Right atrium auricular region (tissue), 2 donors: ENCODE measurements at places on chromosomes 12 and 14. TPM values are rescaled to one million over a fixed set of nuclear protein-coding genes. Genes with fewer than 3 reads are reported as not detected.

DNA sequence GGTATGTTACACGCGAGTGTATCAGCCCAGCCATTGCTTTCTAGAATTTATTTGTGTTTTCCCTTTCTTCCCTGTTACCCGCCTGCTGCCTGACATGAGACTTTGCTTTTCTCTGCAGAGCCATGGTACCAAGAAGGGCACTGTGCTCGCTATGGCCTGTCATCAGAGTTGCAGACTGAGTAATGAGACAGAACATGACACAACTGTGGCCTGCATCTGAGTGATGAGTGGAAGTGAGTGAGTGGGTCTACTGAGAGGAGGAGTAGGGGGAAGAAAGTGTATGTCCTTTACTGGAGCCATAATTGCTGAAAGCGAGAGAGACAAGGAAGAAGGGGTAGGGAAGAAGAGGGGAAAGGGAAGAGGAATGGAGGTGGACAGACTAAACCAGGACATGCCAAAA lies 2.9 kb downstream of the RILPL1 start:
- H3K36me3 ChIP-seq = peaks cover 13% of the 10 kb centered on the region
- no peak overlapping the region for H3K4me3 ChIP-seq
- H3K27me3 ChIP-seq = no peaks in the 10 kb centered on the region
- H3K27ac ChIP-seq = peak overlapping the region; percentile 91
- no peak for DNase-seq

DNA sequence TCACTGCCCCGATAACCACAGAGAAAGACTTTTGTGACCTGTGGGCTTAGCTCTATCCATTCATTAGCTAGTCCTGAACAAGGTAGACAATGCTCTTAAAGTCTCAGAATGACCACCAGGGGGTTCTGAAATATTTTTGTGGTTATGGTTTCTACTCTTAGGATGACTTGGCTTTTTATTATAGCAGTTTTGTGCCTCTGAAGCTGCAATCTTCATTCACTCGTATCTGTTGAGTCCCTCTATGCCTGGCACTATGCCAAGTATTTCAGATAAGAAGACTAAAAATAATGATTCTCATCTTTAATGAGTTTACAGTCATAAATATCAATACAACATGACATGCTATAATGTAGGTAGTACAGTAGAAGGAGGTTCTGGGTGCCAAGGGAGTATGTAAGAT lies 130.8 kb upstream of the TRHDE start:
- no peaks in the 10 kb centered on the region for H3K36me3 ChIP-seq
- no peaks in the 10 kb centered on the region for H3K27me3 ChIP-seq
- H3K4me3 ChIP-seq = no peak overlapping the region
- no peaks in the 10 kb centered on the region for H3K4me1 ChIP-seq

DNA sequence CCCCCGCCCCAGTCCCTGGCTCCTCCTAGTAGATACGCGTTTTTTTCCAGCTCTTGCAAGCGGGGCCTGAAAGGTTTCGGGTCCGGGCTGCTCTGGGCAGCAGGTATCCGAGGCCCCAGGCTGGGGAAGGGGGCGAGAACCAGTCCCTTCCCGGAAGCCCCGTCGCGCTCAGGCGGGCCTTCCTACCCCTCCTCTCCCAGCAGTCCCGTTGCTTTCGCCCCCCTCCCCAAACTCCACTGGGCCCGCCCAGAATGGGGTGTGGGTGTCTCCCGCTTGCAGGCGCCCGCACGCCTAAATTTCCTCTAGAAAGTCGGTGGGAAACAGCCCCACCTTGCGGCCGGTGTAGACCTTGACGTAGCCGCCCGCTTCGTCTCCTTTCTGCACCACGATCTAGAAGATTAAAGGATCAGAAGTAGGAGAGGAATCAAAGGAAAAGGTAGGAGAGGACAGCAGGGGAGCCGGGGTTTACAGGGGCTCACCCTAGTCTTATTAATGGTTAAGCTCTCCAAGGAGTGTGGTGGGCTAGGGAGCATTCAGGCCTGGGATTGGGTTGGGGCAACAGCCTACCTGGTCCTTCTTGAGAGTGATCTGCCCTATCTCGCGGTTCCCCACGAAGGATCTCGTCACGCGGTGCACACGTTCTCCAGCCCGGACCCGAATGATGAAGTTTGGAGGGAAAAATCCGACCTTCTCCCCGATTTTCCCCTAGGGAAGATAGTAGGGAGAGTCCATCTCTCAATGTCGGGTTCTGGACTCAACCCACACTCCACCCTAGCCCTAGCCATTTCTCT lies 7.3 kb downstream of the STAC3 start:
- DNase-seq = peak; percentile 83
- no peaks in the 10 kb centered on the region for H3K36me3 ChIP-seq
- no peaks in the 10 kb centered on the region for H3K4me1 ChIP-seq
- peaks cover 14% of the 10 kb centered on the region for H3K27me3 ChIP-seq
- peak overlapping the region; percentile 45 for H3K4me3 ChIP-seq
- H3K27ac ChIP-seq = no peak overlapping the region

DNA sequence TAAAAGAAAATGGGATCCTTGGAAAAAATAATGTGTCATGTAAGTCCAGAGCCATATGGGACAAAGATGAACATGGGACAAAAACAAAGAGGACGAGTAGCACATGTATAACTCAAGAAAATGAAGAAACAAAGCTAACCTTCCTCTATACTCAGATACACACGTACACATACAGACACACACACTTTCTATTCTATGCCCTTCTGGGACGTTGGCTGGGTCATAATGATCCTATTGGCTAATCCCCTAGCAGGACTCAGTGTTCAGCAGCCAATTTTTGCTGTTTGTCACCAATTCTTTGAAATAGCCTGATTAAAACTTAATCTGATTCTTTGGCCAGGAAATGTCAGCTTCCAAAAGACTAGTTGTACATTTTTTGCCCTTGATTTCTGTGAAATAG lies 189.4 kb upstream of the FOXG1 start:
- DNase-seq = no peak
- H3K4me1 ChIP-seq = no peaks in the 10 kb centered on the region
- no peak overlapping the region for H3K4me3 ChIP-seq
- H3K36me3 ChIP-seq = no peaks in the 10 kb centered on the region
- no peak overlapping the region for H3K27ac ChIP-seq

FAM186B gene
- 0.28 TPM for total RNA-seq

C14orf39 gene
- total RNA-seq = not detected
